Immature natural killer cell (primary cell): ENCODE measurements at places on chromosomes 3 and 15.

- DNase-seq: no peak
These were observed 498.0 kb downstream of the MECOM start for GRCh38 chr3:169165196-169166158.

DNA sequence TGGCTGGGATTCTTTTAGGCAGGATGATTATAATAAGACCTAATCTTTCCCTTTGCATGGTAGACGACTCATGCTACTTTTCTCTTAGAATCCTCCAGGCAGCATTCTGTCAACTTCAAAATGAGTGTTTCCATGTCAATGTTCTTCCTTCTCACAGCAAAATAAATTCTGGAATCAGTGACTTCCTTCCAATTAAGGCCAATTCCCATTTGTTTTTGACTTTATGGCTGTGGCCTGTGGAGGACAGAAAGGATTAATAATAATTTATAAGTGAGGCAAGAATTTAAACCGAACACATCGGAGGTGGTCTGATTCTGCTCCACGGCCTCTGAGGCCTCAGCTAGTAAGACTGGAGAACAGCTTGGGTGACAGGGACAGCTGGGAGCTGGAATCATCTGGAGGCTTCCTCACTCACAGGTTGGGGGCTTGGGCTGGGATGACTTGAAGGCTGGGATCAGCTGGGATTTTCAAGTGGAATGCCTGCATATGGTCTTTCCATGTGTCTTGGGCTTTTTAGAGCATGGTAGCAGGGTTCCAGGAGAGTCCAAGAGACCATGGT, 241.8 kb upstream of the MCTP2 start:
- no peak for DNase-seq

DNA sequence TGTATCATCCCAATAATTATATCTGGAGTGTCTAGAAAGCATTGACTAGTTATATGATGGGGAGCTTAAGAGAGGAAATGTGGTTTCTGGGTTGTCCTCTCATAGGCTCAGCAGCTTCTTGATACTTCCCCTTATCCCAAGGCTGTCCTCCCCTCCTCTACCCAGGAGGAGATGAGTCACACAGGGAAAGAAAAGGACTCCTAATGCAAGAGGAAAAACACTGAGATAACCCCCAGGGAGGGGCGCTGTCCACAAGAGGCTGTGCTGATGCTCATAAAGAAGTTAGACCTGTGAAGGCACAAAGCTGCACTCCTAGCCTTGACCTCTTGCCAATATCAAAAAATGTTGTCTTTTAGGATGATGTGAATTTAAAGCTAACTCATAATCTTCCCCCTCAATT, 28.8 kb upstream of the GYG1 start:
- no peak for DNase-seq

DNA sequence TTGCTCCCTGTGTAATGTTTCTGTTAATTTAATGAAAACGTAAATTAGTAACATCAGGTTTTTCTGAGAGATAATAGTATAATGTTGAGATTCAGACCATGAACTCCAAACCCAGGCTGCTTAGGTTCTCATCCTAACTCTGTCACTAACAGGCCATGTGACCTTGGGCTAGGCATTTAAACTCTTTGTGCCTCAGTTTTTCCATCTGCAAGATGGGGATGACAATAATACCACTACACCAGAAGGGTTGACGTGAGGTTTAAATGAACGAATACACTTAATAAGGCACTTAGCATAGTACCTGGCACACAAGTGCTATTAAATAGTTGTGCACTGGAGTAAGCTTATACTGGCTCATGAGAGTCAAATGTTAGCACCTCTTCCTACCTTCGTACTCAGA, 370.8 kb downstream of the MAGI1 start:
- DNase-seq: no peak

- DNase-seq: no peak
These were observed at the start of gene THPO for GRCh38 chr3:184377882-184378445. Gene THPO, minus strand, starts transcription at chr3:184378207. Its CDS starts 1,948 bp downstream, at chr3:184376259.

GRCh38 chr15:70063980-70064379, 33.7 kb downstream of the TLE3 start:
- DNase-seq: no peak

DNA sequence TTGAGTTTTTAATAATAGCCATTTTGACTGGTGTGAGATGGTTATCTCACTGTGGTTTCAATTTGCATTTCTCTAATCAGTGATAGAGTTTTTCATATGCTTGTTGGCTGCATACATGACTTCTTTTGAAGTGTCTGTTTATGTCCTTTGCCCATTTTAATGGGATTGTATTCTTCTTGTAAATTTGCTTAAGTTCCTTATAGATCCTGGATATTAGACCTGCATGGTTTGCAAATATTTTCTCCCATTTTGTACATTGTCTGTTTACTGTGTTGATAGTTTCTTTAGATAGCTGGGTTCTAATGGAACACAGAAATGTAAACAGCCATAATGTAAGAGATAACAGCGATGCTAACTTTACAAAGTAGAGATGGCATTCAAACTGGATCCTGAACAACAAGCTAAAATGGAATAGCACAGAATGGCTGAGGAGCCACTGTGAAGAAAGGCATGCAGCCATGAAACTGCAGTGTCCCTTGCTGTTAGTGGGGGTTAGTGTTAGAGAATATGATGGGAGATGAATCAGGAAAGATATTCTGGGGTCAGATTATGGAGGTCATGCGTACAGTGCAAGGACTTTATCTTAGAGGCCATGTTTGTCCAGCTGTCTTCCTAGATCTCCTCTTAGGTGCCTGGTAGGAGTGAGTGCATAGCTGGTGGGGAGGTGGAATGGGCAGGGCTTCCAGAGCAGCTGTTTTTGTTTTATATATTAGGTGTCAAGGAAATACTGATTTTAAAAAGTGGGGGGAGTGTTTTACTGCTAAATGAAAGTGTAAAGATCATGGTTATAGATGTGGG, 48.1 kb downstream of the BBS4 start:
- no peak for DNase-seq

DNA sequence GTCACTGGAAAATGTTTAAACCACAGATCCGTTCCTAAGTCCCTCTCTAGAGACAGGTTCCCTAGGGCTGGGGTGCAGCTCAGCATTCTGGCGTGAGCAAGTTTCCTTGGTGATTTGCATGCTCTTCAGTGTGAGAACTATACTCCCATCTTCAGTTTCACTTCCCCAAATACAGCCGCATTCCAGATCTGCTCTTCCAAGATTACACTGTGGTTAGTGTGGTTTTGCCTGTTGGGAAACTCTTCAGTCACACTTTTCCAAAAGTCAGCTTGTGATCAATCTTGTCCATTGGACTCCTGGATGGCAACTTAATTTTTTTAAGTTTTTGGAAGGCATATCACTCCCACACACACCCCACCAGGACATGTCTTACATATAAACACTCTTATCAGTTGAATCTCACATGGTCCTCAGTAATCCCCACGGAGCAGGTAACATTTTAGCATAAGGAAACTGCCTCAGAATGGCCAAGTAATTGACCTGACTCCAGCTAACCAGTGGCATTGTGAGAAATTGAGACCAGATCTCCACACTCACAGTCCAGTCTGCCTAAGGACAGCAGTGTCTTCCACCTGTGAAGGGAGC, 33.5 kb upstream of the PTPN23 start:
- DNase-seq: no peak

GRCh38 chr3:81033185-81033584, 728.3 kb downstream of the GBE1 start:
- DNase-seq: no peak

- DNase-seq: no peak
These were observed 21.7 kb downstream of the ATG3 start for GRCh38 chr3:112539825-112540650.

GRCh38 chr3:196963631-196963953, 5.0 kb downstream of the PIGZ start:
- no peak for DNase-seq

DNA sequence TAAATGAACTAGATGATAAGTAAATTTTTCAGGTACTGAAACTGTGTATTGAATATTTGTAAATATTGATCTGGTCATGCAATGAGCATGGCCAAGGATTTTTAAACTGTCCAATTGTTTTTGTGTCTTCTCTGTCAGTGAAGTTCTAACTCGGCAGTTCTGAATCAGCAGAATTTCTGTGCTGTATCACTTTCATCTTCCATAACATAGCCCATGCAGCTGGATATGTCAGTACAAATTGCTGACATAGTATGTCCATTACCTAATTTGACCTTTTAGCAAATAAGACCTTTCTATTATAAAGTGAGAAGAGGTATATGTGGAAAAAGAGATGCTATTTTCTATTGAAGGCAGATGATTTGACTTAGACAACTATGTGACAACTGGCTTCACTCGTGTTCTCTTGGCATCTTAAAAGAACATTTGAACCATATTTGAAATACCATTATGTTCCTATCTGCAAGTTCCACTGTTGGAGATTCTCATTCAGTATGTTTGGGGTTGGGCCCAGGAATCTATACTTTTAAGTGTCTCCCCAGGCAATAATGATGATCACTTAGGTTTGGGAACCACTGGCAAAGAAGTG, 90.4 kb downstream of the CMSS1 start:
- no peak for DNase-seq

GRCh38 chr3:65439641-65440284, 599.0 kb downstream of the MAGI1 start:
- DNase-seq: no peak

- DNase-seq: no peak
These were observed 18.7 kb upstream of the ZXDC start for GRCh38 chr3:126494204-126494969.
